Activated CD4-positive, alpha-beta memory T cell treated with anti-CD3 and anti-CD28 coated beads, Interleukin-2, amount 10 ng/mL, durations not matched to agents 7 days and 5 days (primary cell): ENCODE measurements at places on chromosomes 12 and 14. TPM values are rescaled to one million over a fixed set of nuclear protein-coding genes. Genes with fewer than 3 reads are reported as not detected.

GRCh38 chr12:32559434-32559833 lies 119.7 kb upstream of the DNM1L start:
- peaks cover 10% of the 10 kb centered on the region for H3K4me1 ChIP-seq
- H3K27me3 ChIP-seq = peaks cover 7% of the 10 kb centered on the region
- DNase-seq = no peak
- no peak overlapping the region for H3K4me3 ChIP-seq
- H3K27ac ChIP-seq = no peak overlapping the region

GRCh38 chr12:123950476-123951349 lies 21.9 kb downstream of the CCDC92 start:
- no peaks in the 10 kb centered on the region for H3K27me3 ChIP-seq
- H3K36me3 ChIP-seq = no peaks in the 10 kb centered on the region
- DNase-seq = no peak
- H3K4me1 ChIP-seq = no peaks in the 10 kb centered on the region

- H3K27ac ChIP-seq = no peak overlapping the region
- H3K27me3 ChIP-seq = no peaks in the 10 kb centered on the region
- H3K4me3 ChIP-seq = no peak overlapping the region
- DNase-seq = no peak
- H3K4me1 ChIP-seq = no peaks in the 10 kb centered on the region
- no peaks in the 10 kb centered on the region for H3K36me3 ChIP-seq
Measured at GRCh38 chr14:68599896-68600610, 192.8 kb downstream of the ZFP36L1 start.

DNA sequence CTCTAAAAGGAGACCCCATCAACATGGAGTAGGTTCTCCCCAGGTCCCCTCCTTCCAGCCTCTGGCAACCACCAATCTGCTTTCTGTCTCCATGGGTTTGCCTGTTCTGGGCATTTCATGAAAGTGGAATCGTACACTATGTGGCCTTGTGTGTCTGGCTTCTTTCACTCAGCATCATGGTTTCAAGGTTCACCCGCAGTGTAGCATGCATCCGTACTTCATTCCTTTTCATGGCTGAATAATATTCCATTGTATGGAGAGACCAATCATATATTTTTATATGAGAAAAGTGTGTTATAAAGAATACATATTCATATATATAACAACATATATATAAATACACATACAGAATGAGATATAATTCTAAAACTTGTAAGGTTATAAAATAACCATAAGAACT lies 19.8 kb downstream of the NCOR2 start:
- no peak for DNase-seq
- H3K27me3 ChIP-seq = peaks cover 2% of the 10 kb centered on the region
- no peak overlapping the region for H3K4me3 ChIP-seq
- H3K4me1 ChIP-seq = peaks cover 50% of the 10 kb centered on the region
- H3K36me3 ChIP-seq = no peaks in the 10 kb centered on the region

DNA sequence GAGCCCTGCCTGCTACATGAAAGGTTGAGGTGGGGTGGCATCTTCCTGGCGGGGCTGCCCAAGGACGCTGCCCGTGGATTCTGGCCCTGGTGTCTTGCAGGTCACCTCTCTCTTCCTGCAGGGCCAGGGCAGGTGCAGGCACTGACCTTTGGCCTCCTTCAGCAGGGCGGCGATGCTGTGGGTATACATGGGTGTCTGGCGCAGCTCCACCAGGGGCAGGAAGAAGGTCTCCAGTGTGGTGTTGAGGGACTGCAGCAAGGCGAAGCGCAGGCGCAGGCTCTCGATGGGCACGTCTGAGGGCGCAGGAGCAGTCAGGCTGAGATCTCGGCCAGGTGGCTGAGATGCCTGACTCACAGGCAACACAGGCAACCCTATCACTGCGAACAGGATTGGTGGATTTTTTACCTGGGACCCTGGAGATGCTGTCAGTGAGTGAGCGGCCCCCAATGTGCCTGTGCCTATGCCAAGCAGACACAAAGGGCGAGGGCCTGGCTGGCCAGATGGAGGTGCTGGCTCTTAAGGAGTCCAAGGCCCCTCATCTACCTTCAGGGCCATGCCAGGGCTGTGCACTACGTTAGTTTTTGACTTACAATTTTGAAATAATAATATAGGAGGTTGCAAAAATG lies 45.7 kb downstream of the TRAFD1 start:
- H3K36me3 ChIP-seq = peaks cover 17% of the 10 kb centered on the region
- DNase-seq = no peak
- peaks cover 3% of the 10 kb centered on the region for H3K4me1 ChIP-seq

DNA sequence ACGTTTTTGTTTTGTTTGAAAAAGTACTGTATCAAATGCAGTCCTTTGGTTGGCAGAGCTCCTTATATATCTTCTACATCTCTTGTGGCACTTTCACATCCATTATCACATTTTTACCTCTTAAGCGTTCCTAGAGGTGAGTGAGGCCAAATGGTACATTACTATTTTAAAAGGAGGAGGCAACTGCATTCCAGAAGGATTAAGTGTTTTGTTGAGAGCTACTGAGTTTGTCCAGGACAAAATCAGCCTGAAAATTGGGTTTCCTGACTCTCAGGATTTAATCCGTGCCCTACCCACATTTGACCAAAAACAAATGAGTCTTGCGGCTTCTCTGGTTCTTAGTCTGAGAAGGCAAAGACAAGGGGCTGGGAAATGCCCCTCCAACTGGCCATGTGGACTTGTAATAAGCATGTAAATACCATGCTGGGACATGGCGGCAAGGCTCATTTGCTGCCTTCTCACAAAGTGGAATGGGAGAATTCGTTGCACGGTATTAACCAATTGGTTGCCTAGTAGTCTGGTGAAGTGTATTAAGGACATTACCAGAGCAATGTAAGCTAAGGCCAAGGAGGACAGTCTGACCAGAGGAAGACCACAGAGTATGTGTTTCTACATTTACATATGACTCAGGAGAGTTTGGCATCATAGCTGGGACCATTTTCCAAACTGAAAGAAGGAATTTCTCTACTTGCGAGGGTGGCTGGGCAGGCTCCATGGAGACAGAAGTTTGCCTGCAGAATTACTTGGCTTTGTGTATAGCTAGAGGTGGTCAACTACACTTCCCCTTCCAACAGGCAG lies 175.8 kb upstream of the PLXNC1 start:
- DNase-seq = no peak
- H3K36me3 ChIP-seq = no peaks in the 10 kb centered on the region
- peaks cover 9% of the 10 kb centered on the region for H3K27me3 ChIP-seq
- H3K4me3 ChIP-seq = no peak overlapping the region
- no peak overlapping the region for H3K27ac ChIP-seq

GRCh38 chr14:76930549-76930948 lies 98.0 kb downstream of the IRF2BPL start:
- H3K4me1 ChIP-seq = peaks cover 69% of the 10 kb centered on the region
- no peak overlapping the region for H3K4me3 ChIP-seq
- H3K27me3 ChIP-seq = no peaks in the 10 kb centered on the region
- no peak for DNase-seq
- H3K36me3 ChIP-seq = no peaks in the 10 kb centered on the region

DNA sequence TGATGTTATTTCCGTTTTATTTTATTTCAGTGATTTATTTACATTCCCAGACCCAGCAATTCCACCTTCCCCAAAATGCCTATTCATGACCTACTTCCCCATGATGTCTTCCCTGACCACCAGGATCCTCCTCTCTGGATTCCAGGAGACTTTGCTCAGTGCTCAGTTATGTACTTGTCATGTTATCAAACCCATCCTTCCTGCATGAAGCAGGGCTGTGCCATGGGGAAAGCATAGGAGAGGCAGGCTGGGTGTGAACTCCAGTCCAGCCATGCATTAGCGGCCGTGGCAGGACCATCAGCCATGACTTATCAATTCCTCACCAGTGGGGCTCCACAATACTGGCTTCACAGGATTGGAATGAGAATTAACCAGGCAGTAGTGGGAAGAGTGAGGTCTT lies 57.8 kb downstream of the B4GALNT3 start:
- no peaks in the 10 kb centered on the region for H3K36me3 ChIP-seq
- no peak overlapping the region for H3K27ac ChIP-seq
- H3K27me3 ChIP-seq = peaks cover 12% of the 10 kb centered on the region
- no peak for DNase-seq
- H3K4me1 ChIP-seq = no peaks in the 10 kb centered on the region
- H3K4me3 ChIP-seq = no peak overlapping the region

DNA sequence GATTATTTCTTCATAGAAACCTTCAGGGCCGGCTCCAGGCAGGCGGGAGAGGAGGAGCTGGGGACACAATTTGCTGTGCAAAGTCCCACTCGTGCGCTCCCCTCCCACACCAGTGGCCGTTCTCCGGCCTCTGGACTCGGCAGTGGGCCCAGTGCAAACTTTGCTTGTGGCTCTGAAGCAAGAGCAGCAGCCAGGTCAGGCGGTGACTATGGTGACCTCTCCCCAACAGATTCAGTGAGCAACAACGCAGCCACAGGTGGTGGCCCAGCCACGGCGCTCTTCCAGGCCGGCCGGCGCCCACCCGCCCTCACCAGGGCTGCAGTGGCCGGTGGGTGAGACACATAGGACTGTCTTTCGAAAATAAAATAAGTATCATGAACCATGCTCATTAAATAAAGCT lies 29.5 kb downstream of the VPS37B start:
- no peak overlapping the region for H3K27ac ChIP-seq
- no peak for DNase-seq
- H3K27me3 ChIP-seq = no peaks in the 10 kb centered on the region
- no peak overlapping the region for H3K4me3 ChIP-seq
- H3K36me3 ChIP-seq = peaks cover 46% of the 10 kb centered on the region

DNA sequence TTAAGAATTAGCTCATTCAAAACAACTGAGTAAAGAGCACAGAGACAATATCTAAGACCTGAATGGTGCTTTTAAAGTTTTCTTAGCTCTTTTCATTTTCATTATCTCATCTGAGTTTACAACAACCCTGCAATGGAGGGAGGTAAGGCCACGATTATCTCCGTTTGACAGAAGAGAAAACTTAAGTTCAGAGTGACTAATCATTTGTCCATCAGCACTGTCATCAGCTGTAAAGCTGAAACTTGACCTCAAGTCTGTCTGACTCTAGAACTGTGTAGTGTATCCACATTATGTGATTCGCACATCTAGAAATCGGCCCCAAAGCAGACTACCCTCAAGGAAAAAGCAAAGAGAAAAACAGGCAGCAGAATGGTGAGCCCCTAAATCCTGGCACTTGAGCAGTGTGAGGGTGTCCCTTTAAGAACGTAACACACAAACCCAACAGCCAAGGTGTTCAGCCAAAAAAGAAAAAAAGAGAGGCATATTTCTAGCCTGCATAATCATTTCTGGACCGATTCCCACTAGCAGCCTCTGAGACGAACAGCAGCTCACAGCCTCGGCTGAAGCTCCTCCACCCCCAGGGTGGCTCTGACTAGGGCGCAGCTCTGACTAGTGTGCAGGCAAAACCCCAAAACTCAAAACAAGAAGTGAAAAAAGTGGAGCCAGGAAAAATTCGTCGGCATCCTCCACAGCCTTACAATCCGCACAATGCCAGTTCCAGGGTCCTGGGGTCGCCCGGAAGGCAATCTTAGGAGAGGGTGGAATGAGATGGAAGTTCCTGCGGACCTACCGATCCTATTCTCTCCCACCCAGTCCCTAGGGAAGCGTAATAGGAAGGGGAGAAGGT lies 1.6 kb downstream of the STXBP6 start:
- no peak for DNase-seq
- H3K36me3 ChIP-seq = no peaks in the 10 kb centered on the region
- H3K4me3 ChIP-seq = no peak overlapping the region
- H3K27ac ChIP-seq = no peak overlapping the region

DNA sequence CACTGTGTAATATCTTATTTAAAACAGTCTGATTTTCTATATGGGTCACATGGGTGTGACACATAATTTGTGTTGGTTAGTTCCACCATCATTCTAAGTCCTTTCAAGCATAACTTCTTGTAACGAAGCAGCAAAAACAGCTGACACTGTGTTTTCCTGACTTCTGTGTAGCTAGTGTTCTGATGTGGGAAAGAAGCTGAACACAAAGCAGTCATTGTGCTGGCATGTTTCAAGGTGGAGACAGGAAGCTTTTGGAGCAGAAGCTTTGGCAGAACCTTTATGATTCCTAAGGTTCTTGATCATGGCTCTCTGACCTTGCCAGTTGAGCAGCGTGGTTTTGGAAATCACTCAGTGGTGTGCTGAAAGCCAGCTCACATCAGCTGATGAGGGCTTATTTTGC lies 351.7 kb upstream of the MDGA2 start:
- H3K4me1 ChIP-seq = no peaks in the 10 kb centered on the region
- H3K4me3 ChIP-seq = no peak overlapping the region
- no peaks in the 10 kb centered on the region for H3K36me3 ChIP-seq
- no peaks in the 10 kb centered on the region for H3K27me3 ChIP-seq
- no peak for DNase-seq

- no peak overlapping the region for H3K4me3 ChIP-seq
- H3K4me1 ChIP-seq = no peaks in the 10 kb centered on the region
- no peaks in the 10 kb centered on the region for H3K27me3 ChIP-seq
- H3K36me3 ChIP-seq = no peaks in the 10 kb centered on the region
- H3K27ac ChIP-seq = no peak overlapping the region
Measured at GRCh38 chr12:61765926-61766325, 494.3 kb upstream of the USP15 start.

DNA sequence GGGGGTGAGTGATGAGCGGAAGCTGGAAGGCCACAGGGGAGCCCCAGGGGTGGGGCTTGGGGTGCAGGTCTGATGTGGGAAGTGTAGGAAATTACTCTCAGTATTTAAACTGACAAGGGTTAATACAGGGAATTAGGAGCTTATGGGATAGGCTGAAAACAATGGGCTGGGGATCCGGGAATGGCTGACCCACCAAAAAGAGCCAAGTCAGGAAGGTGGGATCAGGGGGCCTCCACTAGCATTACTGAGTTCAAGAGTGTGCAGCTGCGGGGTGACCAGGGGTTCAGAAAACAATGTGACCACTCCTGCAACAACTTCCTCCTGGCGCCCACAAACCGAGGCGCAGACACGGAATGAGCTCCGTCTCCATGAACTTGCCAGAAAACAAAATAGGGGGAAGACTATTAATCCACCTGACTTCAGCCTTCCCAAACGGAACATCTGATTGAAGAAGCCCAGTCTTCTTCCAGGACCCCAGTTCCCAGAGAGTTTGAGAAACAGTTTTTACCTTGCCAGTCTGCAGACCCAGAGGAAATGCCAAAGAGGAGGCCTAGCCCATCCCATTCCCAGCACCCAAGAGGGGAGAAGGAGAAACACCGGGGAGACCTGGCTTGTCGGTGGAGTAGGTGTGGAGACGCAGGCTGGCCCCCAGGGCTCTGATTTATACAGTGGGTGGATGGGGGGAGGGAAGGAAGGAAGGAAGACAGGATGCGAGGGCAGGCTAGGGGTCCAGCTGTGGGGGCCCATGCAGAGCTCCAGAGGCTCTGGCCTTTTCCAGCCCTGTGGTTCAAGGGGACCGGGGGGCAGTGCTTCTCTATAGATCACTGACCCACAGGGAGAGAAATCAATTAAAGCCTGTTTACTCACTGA lies 16.5 kb upstream of the YY1 start:
- peaks cover 8% of the 10 kb centered on the region for H3K4me1 ChIP-seq
- no peaks in the 10 kb centered on the region for H3K36me3 ChIP-seq
- H3K27ac ChIP-seq = no peak overlapping the region
- no peak overlapping the region for H3K4me3 ChIP-seq
- DNase-seq = peak; percentile 41
- no peaks in the 10 kb centered on the region for H3K27me3 ChIP-seq

Gene RHOF
- 163 TPM for total RNA-seq

Gene SYCP3
- total RNA-seq = 0.28 TPM

Gene SLC5A8
- not detected for total RNA-seq

Gene SYNDIG1L
- total RNA-seq = not detected

Gene IL31
- total RNA-seq = not detected

Gene TMEM132C
- 0.05 TPM for total RNA-seq

Gene CD27
- 43.4 TPM for total RNA-seq
